ENCODE measurements at places on chromosomes 3 and 15. TPM values are rescaled to one million over a fixed set of nuclear protein-coding genes. Genes with fewer than 3 reads are reported as not detected.

Gene RYK
- total RNA-seq, result 82.7 TPM

DNA sequence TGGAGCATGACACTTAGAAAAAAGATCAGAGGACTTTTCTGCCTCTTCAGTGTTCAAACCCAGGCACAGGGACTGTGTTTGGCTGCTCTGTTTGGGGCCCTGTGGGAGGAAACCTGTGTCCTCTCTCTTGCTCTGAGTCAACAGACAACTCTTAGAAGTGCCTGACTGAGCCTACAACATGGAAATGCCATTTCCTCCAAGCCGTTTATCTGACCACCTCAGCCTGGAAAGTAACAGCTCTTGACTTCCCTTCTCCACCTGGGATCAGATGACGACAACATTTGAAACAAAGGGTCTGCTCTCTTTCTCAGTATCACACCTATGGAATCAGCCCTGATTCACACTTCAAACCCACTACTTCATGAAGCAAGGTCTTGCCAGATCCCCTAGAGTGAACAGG lies 91.3 kb upstream of the CTDSPL start:
- 0 out of 2 replicates have a peak, but pooled peaks cover 4% of the 10 kb centered on the region for H3K27me3 ChIP-seq
- no peaks in the 10 kb centered on the region for H3K36me3 ChIP-seq
- H3K4me1 ChIP-seq, result no peaks in the 10 kb centered on the region
- no peak overlapping the region for H3K4me3 ChIP-seq
- no peak overlapping the region for H3K27ac ChIP-seq
- DNase-seq, result no peak

- no peaks in the 10 kb centered on the region for H3K4me1 ChIP-seq
- H3K27me3 ChIP-seq, result no peaks in the 10 kb centered on the region
- H3K4me3 ChIP-seq, result no peak overlapping the region
- peak; percentile 56 for DNase-seq
Measured at GRCh38 chr15:41022487-41023090, 69.3 kb downstream of the CHAC1 start.

DNA sequence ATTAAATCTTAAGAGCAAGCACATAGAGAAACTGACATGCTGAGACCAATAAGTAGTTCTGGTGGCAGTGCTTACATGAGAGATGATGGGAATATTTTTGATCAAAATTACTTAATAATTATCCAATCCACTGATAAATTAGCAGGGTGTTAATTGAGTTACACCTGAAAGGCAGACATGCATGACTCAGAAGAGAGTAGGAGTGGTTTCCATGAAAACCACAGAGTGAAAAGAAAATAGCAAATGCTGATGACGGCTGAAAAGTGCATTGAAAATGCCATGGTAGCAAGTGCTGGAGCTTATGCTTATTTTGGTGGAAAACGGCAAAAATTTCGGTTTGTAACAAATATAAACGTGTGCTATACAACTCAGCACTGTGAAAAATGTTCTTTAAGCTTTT lies 267.8 kb upstream of the LRRN1 start:
- no peaks in the 10 kb centered on the region for H3K36me3 ChIP-seq
- no peaks in the 10 kb centered on the region for H3K4me1 ChIP-seq
- no peak overlapping the region for H3K4me3 ChIP-seq
- no peak for DNase-seq
- H3K27me3 ChIP-seq, result no peaks in the 10 kb centered on the region

DNA sequence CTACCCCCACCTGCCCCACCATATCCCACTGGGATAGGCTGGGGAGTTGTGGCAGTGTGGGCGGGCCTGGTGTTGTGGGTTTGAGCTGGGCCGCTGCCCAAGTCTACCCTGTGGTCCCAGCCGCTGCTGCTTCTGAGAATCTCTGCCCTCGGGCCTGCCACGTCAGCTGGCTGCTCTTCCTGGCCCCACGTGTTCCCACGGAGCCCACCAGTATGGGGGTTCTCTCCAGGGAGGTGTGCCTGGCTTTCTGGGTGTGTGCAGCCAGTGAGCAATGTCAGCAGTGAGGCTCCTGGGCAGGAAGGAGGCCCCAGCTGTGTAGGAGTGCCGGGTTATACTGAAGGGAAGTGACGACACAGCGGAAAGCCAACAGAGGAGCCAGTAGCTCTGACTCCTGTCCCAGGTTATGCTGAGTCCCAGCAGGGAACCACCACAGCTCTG lies 10.5 kb downstream of the GNAI2 start:
- H3K27ac ChIP-seq, result peak overlapping the region; percentile 88
- H3K27me3 ChIP-seq, result no peaks in the 10 kb centered on the region
- DNase-seq, result no peak
- H3K4me1 ChIP-seq, result peaks cover 48% of the 10 kb centered on the region
- no peaks in the 10 kb centered on the region for H3K36me3 ChIP-seq
- H3K4me3 ChIP-seq, result no peak overlapping the region

DNA sequence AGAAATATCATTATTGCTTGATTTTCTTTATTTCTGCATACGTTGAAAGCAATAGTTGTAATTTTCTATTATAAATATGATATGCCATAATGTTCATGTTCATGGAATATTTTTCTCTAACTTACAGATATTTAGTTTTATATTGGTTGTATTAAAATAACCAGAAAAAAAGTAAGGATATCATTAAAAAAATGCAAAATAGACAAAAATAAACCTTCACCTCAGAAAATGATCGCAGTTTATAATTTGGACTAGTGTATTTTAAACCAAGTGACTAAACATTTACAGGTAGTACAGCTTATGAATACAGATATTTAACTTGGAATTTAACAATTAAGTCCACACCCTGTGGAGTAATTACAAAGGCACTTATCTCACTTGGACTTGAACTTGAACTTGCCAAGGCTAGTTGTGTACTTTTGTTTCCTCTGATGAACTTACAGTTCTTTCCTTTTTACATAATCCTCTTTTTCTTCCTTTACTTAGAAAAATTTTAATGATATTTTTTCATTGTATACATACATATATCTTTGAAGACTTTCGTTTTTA lies 156.7 kb downstream of the CHL1 start:
- no peaks in the 10 kb centered on the region for H3K36me3 ChIP-seq
- H3K27ac ChIP-seq, result no peak overlapping the region
- no peaks in the 10 kb centered on the region for H3K4me1 ChIP-seq

Gene CHST13
- total RNA-seq, result 0.64 TPM

Gene REC114
- total RNA-seq, result not detected

DNA sequence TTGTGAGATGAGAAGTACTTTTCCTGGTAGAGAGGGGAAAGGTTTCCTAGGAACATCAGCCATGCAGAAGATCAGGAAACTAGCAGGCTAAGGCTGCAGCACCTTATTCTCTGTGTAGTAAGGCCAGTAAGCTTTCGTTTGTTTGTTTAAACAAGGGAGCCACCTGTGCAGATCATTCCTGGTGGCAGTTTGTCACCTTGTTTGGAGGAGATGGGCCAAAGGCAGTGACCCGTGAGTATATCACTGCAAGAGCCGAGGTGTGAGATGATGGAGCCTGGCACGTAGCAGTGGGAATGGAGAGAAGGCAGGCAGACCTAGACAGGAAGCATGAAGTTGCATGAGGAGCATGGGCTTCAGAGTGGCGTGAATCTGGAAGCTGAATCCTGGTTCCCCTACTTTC lies 19.6 kb downstream of the ATG7 start:
- no peaks in the 10 kb centered on the region for H3K27me3 ChIP-seq
- DNase-seq, result no peak

Gene ST3GAL6
- 0.15 TPM for total RNA-seq

Gene FBXW12
- total RNA-seq, result not detected

GRCh38 chr15:37015451-37015850 lies 84.9 kb downstream of the MEIS2 start:
- peaks cover 5% of the 10 kb centered on the region for H3K4me1 ChIP-seq
- DNase-seq, result no peak
- no peaks in the 10 kb centered on the region for H3K27me3 ChIP-seq
- no peak overlapping the region for H3K27ac ChIP-seq
- H3K36me3 ChIP-seq, result no peaks in the 10 kb centered on the region

- H3K27me3 ChIP-seq, result no peaks in the 10 kb centered on the region
- no peaks in the 10 kb centered on the region for H3K4me1 ChIP-seq
- no peak overlapping the region for H3K4me3 ChIP-seq
- no peak overlapping the region for H3K27ac ChIP-seq
- no peaks in the 10 kb centered on the region for H3K36me3 ChIP-seq
Measured at GRCh38 chr3:62265528-62265927, 107.8 kb downstream of the FEZF2 start.

DNA sequence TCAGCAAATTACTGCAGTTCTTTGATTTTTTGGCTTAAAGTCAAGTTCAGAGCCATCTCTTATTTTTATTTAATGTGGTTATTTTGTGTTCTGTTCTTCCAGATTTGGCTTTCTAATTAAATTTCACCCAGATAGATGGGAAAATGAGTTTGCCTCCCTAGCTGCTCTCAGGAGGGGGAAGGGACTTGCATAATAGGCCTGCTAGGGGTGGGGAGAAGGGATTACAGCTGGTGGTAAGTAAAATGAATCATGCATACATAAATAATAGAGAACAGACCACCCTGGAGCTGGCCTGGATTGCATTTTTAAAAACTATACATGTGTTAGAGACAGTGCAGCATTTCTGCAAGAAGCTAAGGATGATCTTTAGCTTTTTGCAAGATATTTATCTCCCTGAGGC lies 3.9 kb upstream of the PXYLP1 start:
- H3K27me3 ChIP-seq, result no peaks in the 10 kb centered on the region
- H3K27ac ChIP-seq, result no peak overlapping the region
- H3K36me3 ChIP-seq, result no peaks in the 10 kb centered on the region

Gene GHSR
- not detected for total RNA-seq

DNA sequence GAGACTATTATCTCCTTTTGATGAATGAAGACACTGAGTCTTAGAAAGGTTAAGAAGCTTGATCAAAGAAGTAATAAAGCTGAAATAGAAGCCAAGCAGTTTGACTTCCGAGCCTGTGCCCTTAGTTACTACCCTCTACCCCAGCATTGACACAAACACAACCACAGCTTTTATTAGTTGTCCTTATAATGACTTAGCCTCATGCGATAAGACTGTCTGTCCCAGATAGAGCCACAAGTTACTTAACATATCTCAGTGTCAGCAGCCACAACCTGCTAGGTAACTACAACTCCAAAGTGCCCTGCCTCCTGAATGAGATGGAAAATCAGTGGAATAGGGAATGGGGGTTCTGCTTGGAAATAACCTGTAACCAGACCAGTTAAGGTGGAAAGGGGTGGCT lies 781.6 kb upstream of the CFAP20DC start:
- no peak overlapping the region for H3K4me3 ChIP-seq
- no peaks in the 10 kb centered on the region for H3K27me3 ChIP-seq
- no peaks in the 10 kb centered on the region for H3K4me1 ChIP-seq
- DNase-seq, result no peak
- no peaks in the 10 kb centered on the region for H3K36me3 ChIP-seq

GRCh38 chr15:92864127-92864814 lies 35.9 kb upstream of the CHD2 start:
- no peaks in the 10 kb centered on the region for H3K27me3 ChIP-seq
- no peak for DNase-seq
- H3K27ac ChIP-seq, result peak overlapping the region; percentile 40
- no peak overlapping the region for H3K4me3 ChIP-seq
